NCI-H1417 (cell line): ENCODE measurements at places on chromosomes 2 and 18.

- no peak for DNase-seq
Measured at GRCh38 chr2:12967804-12968203, 251.1 kb downstream of the TRIB2 start.

- DNase-seq = no peak
Measured at GRCh38 chr2:61775956-61776570, 77.8 kb downstream of the FAM161A start.

DNA sequence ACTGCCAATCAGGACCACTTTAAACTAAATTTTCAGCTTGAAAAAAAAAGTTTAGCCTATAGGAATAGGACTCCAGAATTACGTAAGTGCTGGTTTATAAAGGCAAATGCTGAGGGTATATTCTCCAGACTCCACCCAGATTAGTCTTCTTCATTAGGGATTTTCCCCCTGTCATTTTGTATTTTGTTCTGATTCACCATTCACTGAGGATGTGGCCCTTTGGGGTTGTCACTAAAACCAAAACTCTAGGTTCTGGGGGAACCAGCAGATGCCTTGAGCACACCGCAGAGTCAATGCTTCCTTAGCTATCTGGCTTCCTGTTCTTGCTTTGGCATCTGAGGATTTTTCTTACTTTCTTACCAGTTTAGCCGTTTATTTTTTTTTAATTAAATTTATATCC, 10.5 kb downstream of the SCYGR4 start:
- no peak for DNase-seq

DNA sequence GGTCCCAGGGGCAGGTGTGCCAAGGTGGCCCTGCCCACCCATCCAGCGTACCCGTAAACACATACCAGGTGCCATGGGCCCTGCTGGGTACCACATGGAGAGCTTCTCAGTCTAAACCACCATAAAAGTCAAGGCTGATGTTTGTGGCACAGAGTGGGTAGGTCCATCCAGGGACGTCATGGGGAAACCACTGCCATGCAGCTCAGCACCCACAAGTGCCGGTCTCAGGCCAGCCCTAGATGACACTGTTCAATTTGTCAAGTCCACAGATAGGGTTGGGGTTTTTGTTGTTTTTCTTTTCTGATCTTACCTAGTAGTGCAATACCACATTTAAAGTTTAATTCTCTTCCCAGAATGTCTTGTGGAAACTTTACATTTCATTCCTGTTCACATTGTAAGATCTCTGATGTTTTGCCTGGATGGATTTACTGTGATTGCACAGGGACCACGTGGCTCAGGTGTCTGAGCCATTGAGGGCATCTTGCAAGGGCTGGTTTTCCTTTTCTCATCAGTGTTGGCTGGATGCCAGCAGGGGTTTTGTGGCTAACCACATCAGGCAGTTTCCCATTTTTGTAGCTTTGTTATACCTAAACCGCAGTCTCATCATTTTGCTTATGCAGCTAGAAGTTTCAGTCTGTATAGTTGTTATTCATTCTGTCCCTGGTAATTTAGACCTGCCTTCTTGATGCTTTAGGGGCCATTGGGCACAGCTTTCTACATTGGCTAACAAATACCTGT, 64.7 kb downstream of the STK25 start:
- DNase-seq = peak; percentile 90

GRCh38 chr2:133213651-133214050, 354.6 kb downstream of the NCKAP5 start:
- no peak for DNase-seq

DNA sequence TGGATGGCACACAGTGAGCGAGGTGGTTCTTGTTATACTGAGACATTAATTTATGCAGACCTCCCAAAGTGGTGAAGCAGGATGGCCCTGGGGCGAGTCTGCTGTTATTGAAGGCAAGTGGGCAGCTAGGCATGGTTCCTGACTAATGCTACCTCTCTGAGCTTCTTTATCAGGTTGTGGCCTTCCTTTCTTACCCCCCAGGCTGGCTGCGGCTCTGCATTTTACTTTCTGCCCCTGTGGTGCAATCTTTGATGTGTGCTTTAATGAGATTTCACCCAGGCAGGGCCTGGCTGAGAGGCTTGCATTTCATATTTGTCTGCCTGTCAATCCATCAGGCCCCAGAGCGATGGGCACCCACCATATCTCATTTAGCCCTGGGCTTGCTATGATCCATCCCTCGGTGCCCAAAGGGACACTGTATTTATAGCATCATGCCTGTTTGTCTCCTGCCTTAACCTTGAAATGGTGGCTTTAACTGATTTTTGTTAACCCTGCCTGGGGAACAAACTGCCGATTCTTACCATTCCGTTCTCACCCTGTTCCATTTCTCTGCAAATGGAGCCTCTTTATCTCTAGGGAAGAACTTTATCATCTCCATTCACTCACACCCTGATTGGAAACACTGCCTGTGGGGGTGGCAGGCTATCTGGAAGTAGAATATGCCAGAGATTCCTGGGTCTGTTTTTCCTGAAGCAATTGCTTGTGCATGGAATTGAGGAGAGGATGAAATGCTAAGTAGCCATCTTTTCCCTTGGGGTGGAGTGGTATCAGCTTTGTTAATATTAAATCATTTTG, 316.2 kb upstream of the THSD7B start:
- DNase-seq = no peak

- no peak for DNase-seq
Measured at GRCh38 chr18:60560071-60560470, 187.5 kb upstream of the MC4R start.

GRCh38 chr2:11722292-11723060, 24.0 kb upstream of the LPIN1 start:
- no peak for DNase-seq

DNA sequence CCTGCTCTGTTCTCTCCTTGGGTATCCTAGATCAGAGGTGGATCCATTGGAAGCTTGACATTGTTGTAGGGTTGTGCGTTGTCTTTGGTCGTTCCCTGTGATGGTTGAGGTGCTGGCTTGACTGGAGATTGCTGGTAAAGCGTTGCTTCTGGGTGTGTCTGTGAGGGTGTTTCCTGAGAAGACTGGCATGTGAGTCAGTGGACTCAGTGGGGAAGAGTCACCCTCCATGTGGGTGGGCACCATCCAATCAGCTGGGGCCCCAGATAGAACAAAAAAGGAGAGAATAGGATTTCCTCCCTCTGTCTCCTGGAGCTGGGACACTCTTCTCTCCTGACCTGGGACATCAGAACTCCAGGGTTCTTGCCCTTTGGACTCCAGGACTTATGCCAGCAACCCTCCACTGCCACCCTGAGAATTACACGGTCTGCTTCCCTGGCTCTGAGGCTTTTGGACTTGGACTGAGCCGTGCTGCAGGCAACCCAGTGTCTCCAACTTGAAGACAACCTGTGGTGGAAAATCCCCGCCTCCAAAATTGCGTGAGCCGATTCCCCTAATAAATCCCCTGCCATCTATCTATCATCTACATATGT, 14.8 kb upstream of the REEP1 start:
- DNase-seq = no peak

DNA sequence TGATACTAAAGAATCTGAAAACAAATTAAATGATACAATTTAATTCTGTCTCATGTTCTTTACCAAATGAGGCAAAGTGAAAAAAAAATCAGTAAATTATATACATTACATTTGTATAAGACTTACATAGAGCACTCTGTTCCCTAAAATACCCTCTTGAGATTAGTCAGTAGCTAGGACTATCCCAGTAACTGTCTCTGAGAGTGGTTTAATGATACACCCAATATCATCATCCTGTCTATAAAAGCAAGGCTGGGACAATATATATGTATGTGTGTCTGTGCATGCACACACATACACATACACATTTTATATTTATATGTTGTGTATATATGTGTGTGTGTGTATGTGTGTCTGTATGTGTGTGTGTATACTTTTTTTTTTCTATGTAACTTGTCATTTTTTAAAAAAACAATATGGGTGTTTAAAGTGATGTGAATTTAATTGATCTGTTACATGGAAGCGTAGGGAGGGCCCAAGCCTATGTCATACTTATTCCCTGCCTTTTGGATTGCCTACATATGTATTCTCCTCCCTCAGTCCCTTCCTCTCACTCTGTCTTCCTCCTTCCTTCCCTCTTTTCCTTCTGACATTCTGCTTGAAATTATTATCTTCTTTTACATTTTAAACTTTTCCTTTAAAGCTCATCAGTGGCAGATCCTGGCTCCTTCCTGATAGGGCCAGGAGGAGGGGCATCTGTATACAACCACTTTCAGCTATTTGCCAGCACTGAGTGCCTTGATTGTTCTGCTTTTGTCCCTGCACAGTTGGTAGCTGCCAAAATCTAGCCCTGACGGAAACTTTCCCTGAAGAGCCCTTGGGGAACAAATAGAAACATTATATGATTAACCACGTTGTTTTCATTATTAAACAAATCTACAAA, 6.8 kb downstream of the ASXL3 start:
- DNase-seq = no peak

GRCh38 chr2:8306530-8307351, 375.1 kb upstream of the ID2 start:
- DNase-seq = no peak

DNA sequence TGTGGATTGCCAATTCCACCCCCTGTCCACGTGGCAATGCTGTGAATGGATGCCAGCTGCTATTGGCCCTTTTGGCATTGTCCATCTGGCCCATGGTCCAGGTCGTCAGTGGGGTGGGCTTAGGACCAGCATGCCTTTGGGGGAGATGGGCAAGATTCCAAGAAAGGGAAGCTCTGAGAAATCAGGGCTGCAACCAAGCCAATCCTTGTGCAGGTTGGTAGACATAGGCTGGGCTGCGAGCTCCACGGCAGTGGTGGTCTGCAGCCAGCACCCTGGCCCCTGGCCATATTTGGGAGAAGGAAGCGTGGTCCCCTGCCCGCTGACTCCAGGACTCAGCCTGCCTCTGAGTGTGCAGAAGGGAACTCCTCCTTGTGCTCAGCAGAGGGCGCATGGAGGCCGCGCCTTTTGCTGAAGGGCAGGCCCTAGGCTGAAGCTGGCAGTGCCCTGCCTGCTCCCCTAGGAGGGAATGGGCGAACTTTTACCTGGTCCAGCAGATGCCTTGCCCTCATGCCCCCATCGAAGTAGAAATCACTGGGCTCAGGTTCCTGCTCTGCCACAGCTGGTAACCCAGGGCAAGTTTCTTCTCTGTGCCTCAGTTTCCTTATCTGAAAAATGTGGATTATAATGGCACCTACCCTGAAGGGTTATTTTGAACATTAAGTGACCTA, 5.4 kb downstream of the SPR start:
- DNase-seq = peak; percentile 44

GRCh38 chr2:177419274-177419673, 26.7 kb downstream of the AGPS start:
- peak; percentile 19 for DNase-seq
